ENCODE measurements at places on chromosomes 12 and 14.
A peak's percentile ranks its signal among the peaks of the same experiment; 100 is the strongest.

DNA sequence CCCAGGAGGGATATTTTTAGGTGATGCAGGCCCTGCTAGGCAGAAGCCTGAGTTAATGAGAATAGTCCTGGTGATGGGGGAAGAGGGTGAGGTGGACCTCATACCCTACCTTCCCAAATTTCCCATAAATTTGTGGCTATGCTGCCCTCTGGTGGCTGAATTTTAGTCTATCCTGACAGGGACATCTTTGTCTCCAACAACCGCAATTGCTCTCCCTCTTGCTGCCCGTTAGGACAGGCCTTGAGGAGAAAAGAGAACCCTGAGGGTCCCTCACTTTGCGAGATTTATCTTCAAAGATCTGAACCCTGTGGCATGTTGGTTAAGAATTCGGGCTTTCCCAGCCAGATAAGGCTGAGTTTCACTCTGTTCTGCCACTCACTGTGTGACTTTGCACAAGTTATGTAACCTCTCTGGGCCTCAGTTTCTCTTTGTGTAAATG lies 9.8 kb upstream of the ZNF385A start:
- DNase-seq = peak; percentile 67

GRCh38 chr14:34214961-34215360 lies 247.1 kb downstream of the SPTSSA start:
- DNase-seq = no peak

GRCh38 chr12:30569426-30569825 lies 126.2 kb downstream of the IPO8 start:
- no peak for DNase-seq

GRCh38 chr14:55707365-55707804 lies 127.4 kb downstream of the KTN1 start:
- no peak for DNase-seq

GRCh38 chr12:87809916-87810315 lies 219.3 kb downstream of the C12orf50 start:
- no peak for DNase-seq

DNA sequence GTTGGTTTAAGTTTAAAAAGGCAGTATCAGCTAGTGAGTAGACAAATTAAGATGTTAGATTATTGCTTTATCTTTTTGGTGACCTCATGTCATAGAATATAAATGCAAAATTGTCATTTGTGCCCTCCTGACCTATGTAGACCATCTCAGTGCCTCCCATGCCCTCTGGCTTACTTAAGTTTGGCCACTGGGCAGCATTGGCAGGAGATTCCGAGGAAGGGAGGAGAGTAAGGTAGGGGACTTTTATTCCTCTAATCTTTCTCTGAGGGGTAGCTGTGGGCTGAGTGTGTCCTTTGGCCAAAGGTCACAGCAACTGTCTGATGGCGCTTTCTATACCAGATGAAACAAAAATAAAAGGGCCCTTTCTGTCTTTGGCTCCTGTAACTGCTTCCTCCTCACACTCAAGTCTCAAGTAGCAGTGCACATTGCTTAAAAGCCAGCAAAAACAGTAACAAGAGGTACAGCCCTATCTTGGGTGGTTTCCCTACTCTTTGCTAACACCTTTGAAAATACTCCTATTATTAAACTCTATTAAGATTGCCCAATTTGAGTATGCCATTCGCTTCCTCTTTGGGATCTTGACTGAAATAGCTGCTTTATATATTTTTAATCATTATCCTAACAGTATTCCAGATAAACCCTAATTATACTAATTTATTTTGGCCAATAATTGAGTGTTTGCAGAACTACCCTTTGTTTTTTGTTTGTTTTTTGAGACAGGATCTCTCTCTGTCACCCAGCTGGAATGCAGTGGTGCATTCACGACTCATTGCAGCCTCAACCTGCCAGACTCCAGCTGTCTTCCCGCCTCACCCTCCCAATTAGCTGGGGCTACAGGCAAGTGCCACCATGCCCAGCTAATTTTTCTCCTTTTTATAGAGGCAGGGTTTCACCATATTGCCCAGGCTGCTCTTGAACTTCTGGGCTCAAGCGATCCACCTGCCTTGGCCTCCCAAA lies 56.5 kb upstream of the KCNH3 start:
- peak; percentile 45 for DNase-seq

DNA sequence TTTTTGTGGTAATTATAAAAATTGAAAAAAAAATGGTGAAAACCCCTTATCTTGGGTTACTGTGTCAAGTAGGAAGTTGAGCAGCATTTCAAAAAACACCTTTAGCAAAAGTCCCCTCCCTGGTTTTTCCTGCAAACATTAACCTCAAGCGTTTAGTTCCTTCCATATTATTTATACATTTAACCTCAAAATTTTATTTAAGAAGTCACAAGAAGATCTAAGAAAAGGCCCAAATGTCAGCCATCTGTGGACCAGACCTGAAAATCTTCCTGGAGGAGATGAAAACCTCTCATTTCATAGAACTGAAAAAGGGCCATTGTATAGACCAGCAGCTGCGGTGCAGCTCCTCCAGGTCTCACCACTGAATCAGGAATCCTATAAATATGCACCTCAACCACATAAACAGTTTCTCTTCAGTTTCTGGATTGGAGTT lies 40.4 kb upstream of the BTG1 start:
- DNase-seq = no peak

GRCh38 chr12:18861287-18861858 lies 123.5 kb downstream of the CAPZA3 start:
- DNase-seq = no peak

GRCh38 chr12:2893007-2893406 lies 2.3 kb downstream of the TULP3 start:
- no peak for DNase-seq

- DNase-seq = no peak
Measured at GRCh38 chr12:2035431-2036055, 17.2 kb upstream of the CACNA1C start.

- DNase-seq = no peak
Measured at GRCh38 chr14:76583174-76583573, 178.1 kb upstream of the VASH1 start.

GRCh38 chr14:66501592-66501991 lies 6.4 kb upstream of the GPHN start:
- no peak for DNase-seq

DNA sequence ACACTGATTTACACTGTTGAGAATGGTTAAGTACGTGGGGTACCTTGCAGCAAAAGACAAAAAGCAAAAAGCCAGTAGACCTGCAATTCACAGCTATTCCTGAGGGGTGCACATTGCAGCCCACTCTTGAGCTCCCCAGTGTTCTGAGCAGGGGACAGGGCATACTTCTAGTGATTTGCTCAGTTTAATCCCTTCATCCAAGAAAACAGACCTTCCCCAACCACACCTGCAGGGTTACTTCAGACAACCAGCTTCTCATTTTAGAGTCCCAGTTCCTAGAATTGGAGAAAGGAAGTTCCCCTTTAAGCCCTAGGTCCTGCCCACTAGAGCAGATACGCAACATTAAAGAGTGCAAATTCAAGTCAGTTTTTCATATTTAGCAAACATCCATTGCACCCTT lies 3.6 kb upstream of the WSB2 start:
- no peak for DNase-seq

DNA sequence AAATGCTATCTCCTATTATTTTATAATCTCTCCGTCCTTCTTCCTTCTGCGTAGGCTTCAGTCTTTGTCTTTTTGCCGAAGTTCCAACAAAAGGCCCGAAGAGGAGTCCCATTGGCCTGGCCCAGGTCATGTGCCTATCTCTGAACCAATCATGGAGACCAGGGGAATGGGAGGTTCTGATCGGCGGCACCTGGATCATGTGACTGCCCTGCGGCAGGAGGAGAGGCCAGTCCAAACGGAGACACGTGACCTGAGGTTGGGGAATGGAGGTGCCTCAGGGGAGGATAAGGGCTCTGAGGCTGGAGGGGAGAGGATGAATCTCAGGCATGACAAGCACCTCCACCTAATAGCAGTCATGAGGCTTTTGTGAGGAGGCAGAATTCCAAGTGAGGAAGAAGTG lies 86.0 kb downstream of the AACS start:
- no peak for DNase-seq

GRCh38 chr12:104057771-104058197 lies 6.5 kb upstream of the HCFC2 start:
- DNase-seq = no peak

- DNase-seq = peak; percentile 96
Measured at GRCh38 chr12:103929784-103930033, 501 bp upstream of the HSP90B1 start.

DNA sequence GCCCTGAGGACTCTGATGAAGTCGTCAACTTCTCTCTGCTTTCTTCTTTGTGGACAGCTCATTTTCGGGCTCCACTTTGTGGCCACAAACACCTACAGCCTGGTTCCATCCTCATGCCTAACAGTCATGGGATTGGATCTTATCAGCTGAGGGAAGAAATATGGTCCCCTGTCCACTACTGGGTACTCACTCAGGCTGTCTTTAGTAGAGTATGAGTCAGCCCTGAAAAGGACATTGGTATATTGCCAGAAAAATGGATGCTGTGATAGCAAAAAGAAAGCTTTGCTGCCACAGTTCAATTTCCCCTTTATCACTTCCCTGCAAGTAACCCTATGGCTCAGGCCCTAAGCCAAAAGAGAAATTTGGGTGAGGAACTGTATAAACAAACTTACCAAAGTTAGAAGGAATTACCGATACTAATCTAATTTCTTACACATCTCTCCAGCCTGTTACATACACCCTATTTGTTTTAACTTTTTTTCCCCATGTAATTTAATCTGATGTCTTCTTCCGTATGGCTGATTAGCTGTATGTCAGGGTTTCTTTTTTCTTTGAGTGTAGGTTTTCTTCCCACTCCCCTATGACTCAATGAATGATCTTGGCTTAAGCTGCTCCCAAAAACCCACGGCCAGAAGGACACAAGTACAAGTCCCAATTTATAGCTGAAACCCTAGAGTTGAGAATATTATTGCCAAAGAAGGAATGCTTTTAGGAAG lies 29.1 kb downstream of the MTHFD1 start:
- DNase-seq = no peak

DNA sequence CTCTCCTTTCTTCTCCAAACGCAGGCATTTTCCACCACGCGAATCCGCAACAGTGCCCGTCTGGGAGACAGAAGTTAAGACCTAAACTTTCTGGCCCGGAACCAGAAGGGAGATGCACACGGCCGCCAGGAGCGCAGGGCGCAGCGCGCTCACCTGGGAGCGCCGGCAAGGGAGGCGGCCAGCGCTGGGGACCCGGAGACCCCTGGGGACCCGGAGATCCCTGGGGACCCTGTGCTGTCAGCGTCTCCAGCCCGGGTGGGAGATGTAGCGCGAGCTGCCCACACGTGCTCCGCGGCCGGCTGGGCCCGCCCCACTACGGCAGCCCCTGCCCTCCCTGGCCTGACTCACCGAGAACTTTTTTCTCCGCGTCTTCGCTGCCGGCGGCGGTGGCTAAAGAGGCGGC lies 620 bp downstream of the YBX3 start:
- no peak for DNase-seq

DNA sequence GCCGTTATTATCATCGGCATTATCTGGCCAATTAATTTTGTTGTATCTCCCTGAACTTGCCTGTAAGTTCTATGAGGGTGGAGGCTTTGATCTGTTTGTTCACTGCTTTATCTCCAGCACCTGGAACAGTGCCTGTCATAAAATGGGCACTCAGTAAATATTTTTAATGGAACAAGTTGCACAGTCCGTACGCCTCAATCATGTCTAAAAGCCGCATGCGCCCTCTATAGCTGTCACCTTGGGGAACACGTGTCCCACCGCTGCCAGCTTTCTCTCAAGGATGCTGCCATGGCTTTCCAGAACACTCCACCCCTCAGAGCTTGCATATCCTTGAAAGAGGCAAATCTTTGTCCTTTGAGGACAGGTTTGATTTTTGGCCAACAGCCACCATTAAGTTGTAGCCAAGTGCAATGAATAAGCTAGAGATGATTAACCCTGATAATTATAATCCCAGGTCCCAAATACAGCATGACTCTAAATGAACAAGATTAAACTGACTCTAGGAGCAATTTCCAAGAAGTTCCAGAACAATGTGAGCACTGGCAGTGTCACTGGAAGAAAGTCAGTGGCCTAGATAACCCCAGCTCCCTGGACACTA lies 55.1 kb downstream of the ERH start:
- no peak for DNase-seq

GRCh38 chr12:55733858-55734257 lies 5.0 kb upstream of the CD63 start:
- no peak for DNase-seq

DNA sequence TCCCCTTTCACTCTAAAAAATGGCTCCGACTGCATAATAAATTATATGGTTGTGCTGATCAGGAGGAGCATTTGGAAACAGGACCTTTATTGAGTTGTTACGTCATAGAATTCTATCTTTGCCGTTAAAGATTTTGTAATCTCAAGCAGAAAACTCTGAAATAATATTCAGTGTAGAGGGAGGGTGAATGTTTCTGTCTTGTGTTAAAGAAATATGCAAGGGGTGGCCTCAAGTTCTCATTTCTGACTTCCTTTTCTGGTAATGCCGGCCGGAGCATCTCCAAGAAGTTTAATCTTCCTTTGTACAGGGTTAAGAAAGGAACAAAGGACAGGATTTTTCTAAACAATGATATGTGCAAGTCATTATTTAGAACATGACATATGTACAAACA lies 165.1 kb downstream of the SLC38A4 start:
- DNase-seq = no peak

DNA sequence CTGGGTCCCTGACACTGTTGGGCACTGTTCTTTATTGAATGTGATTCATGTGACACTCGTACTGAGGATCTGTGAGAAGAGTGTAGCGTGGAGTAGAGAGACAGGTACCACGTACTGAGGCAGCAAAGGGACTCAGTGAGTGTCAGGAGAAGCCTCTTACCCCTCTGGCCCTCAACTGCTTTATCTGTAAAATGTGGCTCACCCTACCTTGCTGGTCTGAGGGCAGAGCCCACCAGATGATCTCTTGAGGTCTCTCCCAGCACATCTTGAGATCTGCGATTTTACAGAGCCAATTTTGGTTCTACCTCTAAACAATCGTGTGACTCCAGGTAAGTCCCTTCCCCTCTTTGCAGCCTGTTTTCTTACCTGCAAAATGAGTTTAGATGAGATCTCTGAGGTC lies 3.1 kb downstream of the CEBPE start:
- no peak for DNase-seq

DNA sequence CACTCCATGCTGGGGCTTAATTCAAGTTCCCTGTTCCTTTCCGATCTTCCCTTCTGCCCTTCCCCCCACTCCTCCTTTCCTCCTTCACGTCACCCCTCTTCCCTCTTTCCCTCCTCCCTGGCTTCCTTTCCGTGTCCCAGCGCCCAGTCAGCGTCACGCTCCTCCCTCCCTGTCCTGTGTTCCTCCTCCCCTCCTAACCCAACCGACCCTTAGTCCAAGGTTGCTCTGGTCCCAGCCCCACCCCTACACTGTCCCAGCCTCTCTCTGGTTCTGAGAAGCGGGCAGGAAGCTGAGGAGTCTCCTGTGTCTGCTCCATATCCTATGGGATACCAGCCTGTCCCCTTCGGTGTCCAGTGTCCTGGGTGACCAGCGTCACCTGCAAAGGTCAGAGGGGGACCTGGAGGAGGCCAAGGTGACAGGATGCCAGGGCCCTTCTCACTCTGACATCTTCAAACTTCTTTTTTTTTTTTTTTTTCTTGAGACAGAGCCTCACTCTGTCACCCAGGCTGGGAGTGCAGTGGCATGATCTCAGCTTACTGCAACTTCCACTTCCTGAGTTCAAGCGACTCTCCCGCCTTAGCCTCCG lies 56.2 kb upstream of the TSPAN9 start:
- DNase-seq = no peak

Measured in NCI-H774 (cell line).